ENCODE measurements at places on chromosomes 5 and 9.

- DNase-seq = no peak
Measured at GRCh38 chr5:21185536-21185935, 1197.5 kb upstream of the CDH18 start.

GRCh38 chr9:109950710-109951443 lies 170.9 kb downstream of the PALM2AKAP2 start:
- DNase-seq = no peak

DNA sequence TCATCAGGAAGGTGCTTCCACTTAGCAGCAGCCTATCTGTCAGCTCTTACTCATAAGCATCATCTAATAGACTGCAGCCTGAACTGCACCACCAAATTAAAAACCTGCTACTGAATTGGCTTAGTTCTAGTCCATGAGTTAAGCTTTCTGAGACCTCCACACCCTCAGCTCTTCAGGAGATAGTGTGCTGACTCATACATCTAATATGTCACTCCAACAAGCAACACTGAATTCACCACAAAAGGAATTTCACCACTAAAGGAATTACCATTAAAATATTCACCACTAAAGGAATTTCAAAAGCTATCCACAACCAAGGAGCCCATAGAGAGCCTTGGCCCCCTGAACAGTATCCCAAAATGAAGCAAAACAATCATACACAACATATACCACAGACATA lies 418.5 kb upstream of the RORB start:
- DNase-seq = no peak

- DNase-seq = no peak
Measured at GRCh38 chr9:135584371-135584770, 22.8 kb downstream of the PAEP start.

DNA sequence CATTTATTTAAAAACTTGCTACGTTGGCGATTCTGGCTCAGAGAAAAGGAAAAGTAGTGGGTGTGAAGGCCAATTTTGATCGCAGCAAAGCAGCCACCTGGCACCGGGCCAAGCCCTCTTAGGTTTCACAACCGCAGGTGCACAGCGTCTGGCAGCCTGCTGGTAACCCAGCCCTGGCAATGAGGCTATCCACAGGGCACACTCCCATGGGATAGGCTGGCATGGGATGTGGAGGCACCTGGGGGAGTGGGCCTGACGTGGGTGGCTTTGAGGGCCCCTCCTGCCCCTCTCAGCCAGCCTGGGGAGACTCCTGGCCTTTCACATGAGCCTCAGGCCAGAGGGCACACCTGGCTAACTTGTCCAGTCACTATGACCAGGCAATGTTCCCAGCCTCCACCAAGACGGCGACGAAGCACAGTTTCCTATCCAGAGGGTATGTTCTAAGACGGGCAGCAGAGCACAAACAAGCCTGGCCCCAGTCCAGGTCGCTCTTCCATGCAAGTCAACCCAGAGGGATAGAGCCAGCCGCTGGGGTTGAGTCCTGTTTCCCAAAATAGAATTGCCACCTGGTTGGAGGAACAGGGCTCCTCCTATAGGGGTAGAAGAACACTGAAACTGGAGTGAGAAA lies 19.0 kb downstream of the CMBL start:
- DNase-seq = peak; percentile 14

GRCh38 chr9:112898872-112899311 lies 8.2 kb upstream of the SLC46A2 start:
- no peak for DNase-seq

DNA sequence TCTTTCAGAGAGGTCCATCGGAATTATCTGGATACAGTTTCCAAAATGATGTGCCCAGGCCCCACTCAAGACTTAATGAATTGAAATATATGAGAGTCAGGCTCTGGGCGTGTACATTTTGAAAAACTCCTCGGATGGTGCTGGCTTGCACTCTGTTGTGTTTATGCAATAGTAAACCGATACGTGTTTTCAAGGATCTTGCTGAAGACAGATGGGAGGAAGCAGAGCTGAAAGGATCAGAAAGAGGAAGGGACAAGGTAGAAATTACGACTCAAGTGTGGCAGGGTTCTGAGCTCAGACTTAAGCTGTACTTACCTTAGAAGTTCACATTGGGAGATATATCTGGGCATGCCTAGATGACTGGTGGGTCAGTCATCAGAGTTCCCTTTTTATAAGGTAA lies 13.7 kb upstream of the STOM start:
- DNase-seq = no peak

- DNase-seq = no peak
Measured at GRCh38 chr9:128271112-128271511, 4.7 kb downstream of the GOLGA2 start.

DNA sequence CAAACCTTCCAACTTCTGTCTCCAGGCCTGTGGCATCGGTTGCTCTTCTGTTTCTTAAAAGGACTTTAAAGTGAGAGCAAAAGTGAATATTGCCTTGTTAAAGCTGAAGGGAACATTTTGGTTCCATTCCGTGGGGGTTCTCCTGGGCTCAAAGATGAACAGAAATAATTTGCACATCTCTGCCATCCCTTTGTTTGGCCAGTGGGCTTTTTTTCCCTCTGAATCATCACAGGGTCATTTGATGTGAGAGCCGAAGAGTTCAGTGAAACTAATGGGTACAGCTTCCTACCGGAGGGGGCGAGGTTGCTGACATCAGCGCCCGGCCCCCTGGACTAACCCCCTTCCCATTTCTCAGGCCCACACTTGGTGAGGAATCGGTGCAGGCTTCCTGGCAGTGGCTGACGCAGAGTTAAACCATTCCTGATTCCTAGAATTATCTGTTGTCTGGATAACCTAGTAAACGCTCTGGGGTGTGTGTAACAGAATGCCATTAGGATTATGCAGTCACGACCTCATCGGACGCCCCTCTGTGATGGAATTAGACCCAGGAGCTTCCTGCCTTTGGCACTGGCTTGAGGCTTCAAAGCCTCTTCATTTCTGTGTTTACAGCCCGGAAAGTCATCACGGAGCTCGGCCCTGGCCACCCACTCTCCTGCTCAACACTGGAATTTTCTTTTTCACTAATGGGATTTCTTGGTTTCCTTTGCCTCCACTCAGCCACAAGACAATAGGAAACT lies 61.6 kb upstream of the RPL26L1 start:
- peak; percentile 10 for DNase-seq

GRCh38 chr5:57784121-57784520 lies 301.5 kb upstream of the ACTBL2 start:
- no peak for DNase-seq

DNA sequence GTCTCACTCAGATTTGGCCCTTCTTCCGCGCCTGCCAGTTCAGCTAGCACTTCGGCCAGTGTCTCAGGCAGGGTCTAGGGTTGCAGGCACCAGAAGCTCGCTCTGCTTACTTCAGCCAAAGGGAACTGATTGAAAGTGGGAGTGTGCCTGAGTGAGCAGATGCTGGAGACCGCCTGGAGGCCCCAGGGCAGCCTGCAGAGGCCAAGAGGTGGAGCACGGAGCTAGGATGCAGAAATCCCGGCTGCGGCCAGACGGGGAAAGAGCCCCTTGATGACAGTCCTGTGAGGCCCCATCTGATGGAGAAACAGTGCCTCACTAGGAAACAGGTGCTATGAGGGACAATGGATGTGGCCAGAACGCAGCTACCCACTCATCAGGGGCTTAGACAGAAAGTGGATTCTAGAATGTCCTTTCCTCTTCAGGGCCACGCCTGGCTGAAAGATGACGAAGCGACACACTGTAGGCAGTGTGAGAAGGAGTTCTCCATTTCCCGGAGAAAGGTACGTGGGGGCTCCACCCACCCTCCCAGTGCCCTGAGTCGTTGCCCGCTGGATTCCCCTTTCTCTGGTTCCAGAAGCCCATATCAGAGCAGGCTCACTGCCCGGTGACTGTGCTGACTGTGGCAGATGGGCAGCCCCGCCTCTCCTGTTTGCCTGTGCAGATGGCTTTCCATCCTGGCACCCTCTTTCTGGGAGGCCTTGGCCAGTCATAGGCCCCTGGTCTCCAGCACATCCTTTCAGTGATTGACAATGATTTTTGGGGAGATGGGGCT lies 16.1 kb downstream of the HNRNPH1 start:
- no peak for DNase-seq

DNA sequence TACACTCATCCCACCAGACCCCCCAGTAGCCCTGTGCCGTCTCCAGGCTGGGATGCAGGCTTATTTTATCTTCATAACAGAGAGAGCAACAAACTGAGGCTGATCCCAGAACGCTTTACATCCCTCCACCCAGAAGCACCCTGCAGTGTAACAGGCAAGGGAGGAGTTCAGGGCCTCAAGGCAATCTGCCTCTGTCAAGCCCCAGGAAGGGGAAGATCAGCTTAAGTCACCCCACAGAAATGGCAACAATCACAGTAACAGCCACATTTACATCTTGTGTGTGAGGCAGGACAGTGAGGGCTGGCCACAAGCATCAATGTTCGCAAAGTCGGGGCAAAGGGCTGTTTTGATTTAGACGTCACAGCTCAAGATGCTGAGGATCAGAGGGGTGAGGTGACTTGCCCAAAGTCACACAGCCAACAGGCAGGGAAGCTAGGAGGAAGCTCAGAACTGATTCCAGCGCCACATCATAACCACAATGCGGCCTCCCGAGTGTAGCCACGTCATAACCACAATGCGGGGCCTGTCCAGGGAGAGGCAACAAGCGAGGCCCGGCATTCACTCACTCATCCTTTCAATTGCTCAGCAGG lies 14.4 kb downstream of the STK10 start:
- peak; percentile 68 for DNase-seq

- no peak for DNase-seq
Measured at GRCh38 chr9:104999136-104999535, 71.2 kb upstream of the ABCA1 start.

DNA sequence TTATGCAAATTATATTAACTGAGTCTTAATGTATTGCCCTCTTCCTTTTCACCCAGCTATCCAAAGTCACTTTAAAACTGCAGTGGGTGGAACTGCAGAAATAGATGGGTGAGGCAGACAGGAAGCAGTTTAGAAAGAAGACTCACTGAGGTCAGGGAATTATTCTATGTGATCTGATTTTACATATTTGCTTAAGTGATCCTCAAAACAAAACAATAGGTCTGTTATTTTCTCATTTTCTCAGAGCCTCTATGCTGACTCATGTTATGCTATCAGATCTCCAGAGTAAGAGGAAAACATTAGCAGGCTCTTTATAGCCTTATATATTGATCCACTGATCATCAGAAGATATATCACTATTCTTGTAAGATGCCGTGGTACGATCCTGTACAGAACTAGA lies 63.5 kb downstream of the MRPS27 start:
- no peak for DNase-seq

DNA sequence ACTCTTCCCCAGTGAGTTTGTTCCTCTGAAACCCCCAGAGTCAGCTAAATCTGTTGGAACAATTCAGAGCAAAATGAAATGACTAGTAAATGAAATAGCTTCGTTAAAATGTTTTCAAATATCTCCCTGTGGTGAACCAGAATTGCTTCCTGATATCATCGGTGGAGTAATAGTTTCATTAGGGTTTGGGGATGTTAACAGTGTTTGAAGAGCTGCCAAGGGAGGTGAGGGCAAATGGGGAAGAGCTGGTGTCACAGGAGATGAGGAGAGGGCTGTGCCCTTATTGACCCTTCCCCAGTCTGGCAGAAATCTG lies 4.3 kb upstream of the C7 start:
- DNase-seq = no peak

GRCh38 chr5:86463339-86463738 lies 154.4 kb upstream of the COX7C start:
- no peak for DNase-seq

DNA sequence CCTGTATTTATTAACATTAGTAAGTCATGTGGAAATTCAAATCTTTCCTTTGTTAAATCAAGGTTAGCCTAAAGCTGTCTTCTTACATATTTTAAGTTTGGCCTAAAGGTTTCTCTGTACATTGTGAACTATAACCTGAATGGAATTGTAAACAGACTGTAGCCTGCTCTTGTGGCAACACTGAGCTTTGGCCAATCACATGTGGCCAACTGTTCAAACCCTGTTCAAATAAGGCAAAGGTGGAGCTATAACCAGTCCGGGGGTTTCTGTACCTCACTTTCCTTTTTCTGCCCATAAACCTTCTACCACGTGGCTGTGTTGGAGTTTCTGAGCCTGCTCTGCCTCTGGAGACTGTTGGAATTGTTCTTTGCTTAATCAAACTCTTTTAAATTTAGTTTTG lies 3.3 kb upstream of the HAPLN1 start:
- no peak for DNase-seq

DNA sequence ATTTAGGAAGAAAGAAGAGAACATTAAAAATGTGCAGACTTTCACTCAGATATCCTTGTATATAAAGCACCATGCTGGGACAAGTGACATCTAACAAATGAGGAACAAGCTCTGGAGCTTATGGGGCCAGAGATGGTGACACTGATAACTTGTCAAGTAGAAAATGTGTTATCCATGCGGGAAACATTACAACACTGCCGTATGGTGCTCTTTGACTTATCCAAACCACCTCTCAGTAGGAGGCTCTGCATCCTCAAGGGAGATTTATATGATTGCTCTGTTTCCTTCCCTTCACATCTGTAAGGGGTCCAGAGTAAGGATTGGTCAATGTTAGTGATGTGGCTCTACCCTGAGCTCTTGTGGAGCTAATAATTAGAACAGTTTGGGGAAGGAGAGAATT lies 23.5 kb downstream of the KCTD16 start:
- no peak for DNase-seq

GRCh38 chr5:22431406-22431805 lies 421.7 kb downstream of the CDH12 start:
- no peak for DNase-seq

DNA sequence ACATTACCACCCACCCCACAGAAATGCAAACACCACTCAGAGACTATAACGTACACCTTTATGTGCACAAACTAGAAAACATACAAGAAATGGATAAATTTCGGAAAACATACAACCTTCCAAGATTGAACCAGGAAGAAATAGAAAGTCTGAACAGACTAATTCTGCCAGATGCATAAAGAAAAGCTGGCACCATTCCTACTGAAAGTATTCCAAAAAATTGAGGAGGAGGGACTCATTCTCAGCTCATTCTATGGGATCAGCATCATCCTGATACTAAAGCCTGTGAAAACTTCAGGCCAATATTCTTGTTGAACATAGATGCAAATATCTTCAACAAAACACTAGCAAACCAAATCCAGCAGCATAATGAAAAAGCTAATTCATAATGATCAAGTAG lies 115.1 kb upstream of the CD180 start:
- no peak for DNase-seq

DNA sequence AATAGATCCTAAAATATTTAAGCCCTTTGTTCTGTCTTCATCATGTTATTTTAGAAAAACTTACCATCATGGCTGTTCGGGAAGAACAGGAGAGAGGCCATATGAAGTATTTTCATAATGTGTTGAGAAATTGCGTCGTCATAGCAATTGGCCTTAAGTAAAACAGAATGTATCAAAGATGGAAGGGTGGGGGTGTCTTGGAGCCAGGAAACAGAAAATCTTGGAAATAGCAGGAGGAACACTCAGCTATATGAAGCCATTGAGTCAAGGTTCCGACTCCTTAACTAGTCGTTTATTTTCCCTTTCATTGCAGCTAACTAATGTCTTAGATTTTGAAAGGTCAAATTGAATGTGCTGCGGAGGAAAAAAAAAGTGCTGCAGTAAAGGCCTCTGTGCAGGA lies 1.3 kb downstream of the SPTAN1 start:
- no peak for DNase-seq

- no peak for DNase-seq
Measured at GRCh38 chr5:16906255-16906654, 29.8 kb downstream of the MYO10 start.

- DNase-seq = no peak
Measured at GRCh38 chr5:171316258-171317121, 7.4 kb downstream of the TLX3 start.

- no peak for DNase-seq
Measured at GRCh38 chr5:110873773-110874437, 135.1 kb downstream of the SLC25A46 start.

All from CD4-positive, alpha-beta T cell treated with Interleukin-10 for 1 hour (primary cell).